Hepatocyte (in vitro differentiated cells): ENCODE measurements at places on chromosomes 13 and 19. TPM values are rescaled to one million over a fixed set of nuclear protein-coding genes. Genes with fewer than 3 reads are reported as not detected.

- H3K4me1 ChIP-seq, result peaks cover 43% of the 10 kb centered on the region
- peak; percentile 78 for DNase-seq
- H3K4me3 ChIP-seq, result no peak overlapping the region
- H3K27ac ChIP-seq, result peak overlapping the region; percentile 86
Observed at GRCh38 chr19:42497492-42498168, 30.7 kb downstream of the CEACAM1 start.

GRCh38 chr13:105474983-105475610 lies 1060.4 kb downstream of the EFNB2 start:
- H3K36me3 ChIP-seq, result no peaks in the 10 kb centered on the region
- no peaks in the 10 kb centered on the region for H3K4me1 ChIP-seq
- no peak overlapping the region for H3K4me3 ChIP-seq
- no peak for DNase-seq
- H3K27me3 ChIP-seq, result no peaks in the 10 kb centered on the region

DNA sequence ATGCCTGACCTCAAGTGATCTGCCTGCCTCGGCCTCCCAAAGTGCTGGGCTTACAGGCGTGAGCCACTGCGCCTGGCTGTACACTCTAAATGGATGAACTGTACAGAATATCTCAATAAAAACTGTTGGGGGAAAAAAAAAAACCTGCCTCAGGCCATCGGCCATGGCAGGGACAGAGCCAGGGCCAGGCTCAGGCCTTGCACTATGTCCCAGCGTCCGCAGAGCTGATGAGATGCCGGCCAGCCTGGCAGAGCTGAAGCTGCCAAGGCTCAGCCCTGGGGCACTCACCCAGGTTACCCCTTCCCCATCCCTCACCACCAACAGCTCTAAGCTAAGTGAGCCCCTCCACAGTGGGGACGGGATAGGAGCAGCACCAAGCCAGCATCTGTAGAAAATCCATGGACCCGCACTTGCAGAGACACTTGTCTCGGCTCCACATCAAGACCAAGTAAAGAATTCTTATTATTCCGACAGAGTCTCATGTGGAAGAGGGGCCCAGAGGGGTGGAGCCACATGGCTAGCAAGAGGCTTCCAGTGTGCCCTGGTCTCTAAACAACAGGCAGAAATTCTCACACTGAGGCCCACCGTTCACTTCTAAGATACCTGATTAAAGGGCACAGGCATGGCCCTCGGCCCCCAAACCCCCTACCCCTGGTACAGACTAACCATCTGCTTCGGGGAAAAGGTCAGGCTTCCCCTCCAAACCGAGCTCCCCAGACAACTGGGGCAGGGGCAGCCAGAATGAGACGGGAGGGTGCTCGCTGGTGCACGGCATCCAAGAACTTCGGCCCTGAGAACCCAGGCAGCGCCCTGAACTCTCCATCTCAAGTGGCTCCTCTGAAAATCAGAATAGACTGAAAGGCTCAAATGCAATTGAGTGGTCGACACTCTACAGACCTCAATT lies 5.8 kb downstream of the PPP6R1 start:
- H3K4me1 ChIP-seq, result peaks cover 19% of the 10 kb centered on the region
- no peak for DNase-seq
- no peaks in the 10 kb centered on the region for H3K27me3 ChIP-seq
- H3K4me3 ChIP-seq, result no peak overlapping the region
- H3K27ac ChIP-seq, result no peak overlapping the region

DNA sequence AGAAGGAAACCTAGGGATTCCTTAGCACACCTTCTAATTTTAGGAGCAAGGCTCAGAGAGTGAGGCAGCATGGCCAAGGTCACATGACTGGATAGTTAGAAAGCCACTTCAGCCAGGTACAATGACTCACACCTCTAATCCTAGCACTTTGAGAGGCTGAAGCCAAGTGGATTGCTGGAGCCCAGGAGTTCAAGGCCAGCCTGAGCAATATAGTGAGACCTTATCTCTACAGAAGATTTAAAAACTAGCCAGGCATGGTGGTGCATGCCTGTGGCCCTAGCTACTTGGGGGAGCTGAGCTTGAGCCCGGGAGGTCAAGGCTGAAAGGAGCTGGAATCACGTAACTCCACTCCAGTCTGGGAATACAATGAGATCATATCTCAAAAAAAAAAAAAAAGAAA lies 69.2 kb downstream of the TEX26 start:
- H3K36me3 ChIP-seq, result no peaks in the 10 kb centered on the region
- no peaks in the 10 kb centered on the region for H3K27me3 ChIP-seq

DNA sequence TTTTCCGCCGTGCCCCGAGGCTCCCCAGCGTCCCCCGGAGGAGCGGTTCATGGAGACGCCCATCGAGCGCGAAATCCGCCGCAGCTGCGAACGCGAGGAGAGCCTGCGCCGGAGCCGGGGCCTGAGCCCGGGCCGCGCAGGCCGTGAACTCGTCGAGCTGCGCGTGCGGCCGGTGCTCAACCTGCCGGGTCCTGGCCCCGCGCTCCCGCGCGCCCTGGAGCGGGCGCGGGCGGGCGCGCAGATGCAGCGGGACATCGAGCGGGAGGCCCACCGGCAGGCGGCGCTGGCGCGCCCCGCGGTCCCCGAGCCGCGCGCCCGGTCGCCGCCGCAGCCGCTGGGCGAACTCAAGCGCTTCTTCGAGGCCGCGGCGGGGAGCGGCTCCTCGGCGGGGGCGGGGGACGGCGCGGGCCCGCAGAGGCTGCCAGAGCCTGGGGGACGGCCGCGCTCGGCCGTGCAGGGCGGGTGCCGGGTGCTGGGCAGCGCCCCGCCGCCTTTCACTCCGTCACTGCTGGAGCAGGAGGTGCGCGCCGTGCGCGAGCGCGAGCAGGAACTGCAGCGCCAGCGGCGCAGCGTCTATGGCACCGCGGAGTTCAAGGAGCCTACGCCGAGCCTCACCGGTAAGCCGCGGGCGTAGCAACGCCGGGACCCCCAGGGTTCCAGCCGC lies 807 bp downstream of the MISP3 start:
- no peaks in the 10 kb centered on the region for H3K36me3 ChIP-seq
- H3K4me3 ChIP-seq, result peak overlapping the region; percentile 96
- H3K4me1 ChIP-seq, result peaks cover 14% of the 10 kb centered on the region
- no peaks in the 10 kb centered on the region for H3K27me3 ChIP-seq
- DNase-seq, result peak; percentile 91

DNA sequence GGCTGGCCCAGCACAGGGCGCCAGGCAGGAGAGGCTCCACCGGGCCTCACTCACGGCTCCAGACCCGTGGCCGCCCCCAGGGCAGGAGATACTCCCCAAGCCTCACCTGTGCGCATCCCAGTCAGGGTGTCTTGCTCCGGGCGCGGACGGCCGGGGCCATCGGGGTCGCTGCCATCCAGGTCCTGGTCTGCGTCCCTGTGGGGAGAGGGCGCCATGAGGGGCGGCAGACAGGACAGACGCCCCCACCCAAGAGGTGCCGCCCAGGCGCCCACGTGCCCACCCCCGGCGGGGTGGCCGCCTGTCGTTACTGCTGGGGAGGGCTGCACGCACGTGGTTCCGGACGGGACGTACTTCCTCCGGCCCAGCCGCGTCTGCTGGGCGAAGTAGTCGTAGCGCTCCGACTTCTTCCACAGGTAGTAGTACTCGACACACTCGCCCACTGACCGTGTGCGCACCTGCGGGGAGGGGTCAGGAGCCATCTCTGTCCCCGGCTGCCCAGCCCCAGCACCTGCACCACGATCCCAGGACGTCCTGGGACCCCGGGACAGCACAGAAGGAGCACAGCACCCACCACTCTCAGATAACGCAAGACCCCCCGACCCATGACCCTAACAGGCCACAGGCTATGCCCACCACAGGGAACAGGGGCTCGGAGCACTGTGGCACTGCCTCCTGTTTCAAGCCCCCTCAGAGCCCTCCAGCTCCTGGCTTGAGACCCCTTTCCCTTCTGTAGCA lies 17.4 kb upstream of the PLPP2 start:
- no peak for DNase-seq
- H3K4me1 ChIP-seq, result no peaks in the 10 kb centered on the region
- no peak overlapping the region for H3K27ac ChIP-seq
- H3K27me3 ChIP-seq, result no peaks in the 10 kb centered on the region
- H3K4me3 ChIP-seq, result no peak overlapping the region

- no peaks in the 10 kb centered on the region for H3K36me3 ChIP-seq
- no peak for DNase-seq
- no peak overlapping the region for H3K27ac ChIP-seq
- H3K4me3 ChIP-seq, result no peak overlapping the region
- no peaks in the 10 kb centered on the region for H3K27me3 ChIP-seq
Observed at GRCh38 chr13:113390874-113391497, 27.1 kb upstream of the GRTP1 start.

DNA sequence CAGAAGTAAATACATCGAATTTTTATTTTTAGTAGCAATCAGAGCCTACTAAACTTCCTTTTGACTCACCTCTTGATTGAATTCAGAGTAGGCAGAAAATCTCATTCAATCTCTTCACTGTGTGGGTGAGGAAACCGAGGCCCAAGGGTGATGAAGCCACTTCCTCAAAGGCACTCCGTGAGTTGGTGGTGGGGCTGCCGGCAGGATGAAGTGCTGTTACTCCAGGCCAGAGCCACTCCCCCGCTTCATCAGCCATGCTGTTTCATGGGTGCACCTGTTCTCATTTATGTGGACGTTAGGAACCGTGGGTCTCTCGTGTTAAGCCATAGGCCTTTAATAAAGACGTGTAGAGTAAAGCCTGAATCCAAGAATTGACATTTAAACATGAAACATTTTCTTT lies 13.2 kb downstream of the ING1 start:
- H3K36me3 ChIP-seq, result no peaks in the 10 kb centered on the region
- no peaks in the 10 kb centered on the region for H3K27me3 ChIP-seq
- no peaks in the 10 kb centered on the region for H3K4me1 ChIP-seq
- no peak overlapping the region for H3K4me3 ChIP-seq
- DNase-seq, result no peak

- no peak overlapping the region for H3K27ac ChIP-seq
- peak overlapping the region; percentile 39 for H3K4me3 ChIP-seq
- H3K27me3 ChIP-seq, result peaks cover 70% of the 10 kb centered on the region
- H3K4me1 ChIP-seq, result no peaks in the 10 kb centered on the region
- H3K36me3 ChIP-seq, result no peaks in the 10 kb centered on the region
- DNase-seq, result peak; percentile 26
Observed at GRCh38 chr19:30374865-30375552, 2.8 kb downstream of the ZNF536 start.

- H3K4me3 ChIP-seq, result no peak overlapping the region
- H3K36me3 ChIP-seq, result no peaks in the 10 kb centered on the region
- H3K27ac ChIP-seq, result no peak overlapping the region
- no peaks in the 10 kb centered on the region for H3K27me3 ChIP-seq
Observed at GRCh38 chr19:7947939-7948338, 4.5 kb upstream of the TIMM44 start.

- no peaks in the 10 kb centered on the region for H3K36me3 ChIP-seq
- H3K4me3 ChIP-seq, result no peak overlapping the region
- H3K27ac ChIP-seq, result peak overlapping the region; percentile 76
- no peaks in the 10 kb centered on the region for H3K27me3 ChIP-seq
- peak; percentile 57 for DNase-seq
- H3K4me1 ChIP-seq, result peaks cover 11% of the 10 kb centered on the region
Observed at GRCh38 chr13:44523146-44524015, 52.7 kb downstream of the TSC22D1 start.

DNA sequence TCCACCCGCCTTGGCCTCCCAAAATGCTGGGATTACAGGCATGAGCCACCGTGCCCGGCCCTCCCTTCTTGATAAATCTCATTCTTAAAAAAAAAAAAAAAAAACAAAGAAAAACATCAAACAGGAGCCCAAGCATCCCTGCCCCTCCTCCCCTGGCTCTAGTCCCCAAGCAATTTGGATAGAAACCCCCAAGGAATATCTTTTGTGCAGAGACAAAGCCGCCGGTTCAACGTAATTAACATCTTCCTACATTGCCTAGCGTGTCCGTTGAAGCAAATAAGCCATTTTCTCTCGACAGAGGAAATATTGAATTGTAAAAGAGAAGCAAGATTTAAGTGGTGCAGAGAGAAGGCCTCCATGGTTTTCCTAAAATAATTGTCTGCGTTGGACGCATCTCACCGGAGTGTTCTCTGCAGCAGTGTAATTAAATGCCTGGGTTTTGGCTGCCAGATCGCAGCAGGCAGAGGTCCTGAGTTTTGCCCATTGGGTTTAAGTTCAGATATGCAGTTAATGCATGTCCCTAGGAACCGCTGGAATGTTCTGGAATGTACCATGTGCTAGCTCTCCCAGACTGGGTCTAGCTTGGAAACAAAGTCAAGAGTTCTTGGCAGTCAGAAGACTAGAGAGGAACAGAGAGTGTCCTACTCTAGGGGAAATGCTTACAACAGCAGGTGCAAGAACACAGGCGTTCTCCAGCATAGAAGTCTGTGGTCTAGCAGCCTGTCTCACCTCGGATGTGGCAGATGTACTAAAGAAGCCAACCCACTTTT lies 30.8 kb downstream of the PIN1 start:
- H3K4me3 ChIP-seq, result no peak overlapping the region
- no peak overlapping the region for H3K27ac ChIP-seq
- no peaks in the 10 kb centered on the region for H3K27me3 ChIP-seq
- H3K36me3 ChIP-seq, result no peaks in the 10 kb centered on the region

- no peaks in the 10 kb centered on the region for H3K4me1 ChIP-seq
- no peak overlapping the region for H3K27ac ChIP-seq
- DNase-seq, result peak; percentile 86
- no peaks in the 10 kb centered on the region for H3K36me3 ChIP-seq
Observed at GRCh38 chr19:17680230-17680722, 7.9 kb downstream of the UNC13A start.

DNA sequence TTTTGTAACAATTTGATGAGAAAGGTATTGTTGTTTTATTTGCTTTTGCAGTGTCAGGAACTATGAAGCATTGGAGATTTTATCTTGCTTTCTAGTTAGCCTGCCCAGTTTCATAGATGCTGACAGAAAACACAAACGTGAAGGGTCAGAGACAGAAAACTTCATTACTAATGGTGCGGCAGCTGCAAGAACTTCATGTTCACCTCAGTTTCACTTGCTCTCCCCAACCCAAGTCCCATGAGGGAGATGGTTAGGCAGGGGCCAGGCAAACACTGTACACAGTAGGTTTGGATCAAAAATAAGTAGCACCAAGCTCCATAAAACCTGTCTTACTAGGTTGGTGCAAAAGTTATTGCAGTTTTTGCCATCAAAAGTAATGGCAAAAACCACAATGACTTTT lies 550.2 kb upstream of the MIR17HG start:
- H3K4me3 ChIP-seq, result no peak overlapping the region
- no peak for DNase-seq
- no peaks in the 10 kb centered on the region for H3K27me3 ChIP-seq
- no peaks in the 10 kb centered on the region for H3K36me3 ChIP-seq

DNA sequence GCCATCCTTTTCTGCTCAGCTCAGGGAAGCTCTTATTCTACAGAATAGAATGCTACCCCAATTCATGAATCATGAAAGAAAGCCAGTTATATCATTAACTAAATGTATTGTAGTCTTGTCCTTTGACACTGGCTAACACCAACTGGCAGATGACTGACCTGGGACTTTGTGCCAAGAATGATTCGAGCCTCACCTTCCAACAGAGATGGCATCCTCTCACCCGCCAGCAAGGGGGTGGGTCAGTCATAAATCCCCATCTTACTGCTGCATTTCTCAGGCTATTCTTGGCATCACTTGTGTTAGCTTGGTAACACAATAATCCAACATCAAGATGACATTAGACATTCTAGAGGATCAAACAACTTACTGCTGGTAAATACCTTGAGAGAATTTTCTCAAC lies 1239.8 kb upstream of the MIR17HG start:
- no peak overlapping the region for H3K4me3 ChIP-seq
- no peaks in the 10 kb centered on the region for H3K4me1 ChIP-seq
- DNase-seq, result no peak
- no peaks in the 10 kb centered on the region for H3K36me3 ChIP-seq
- no peak overlapping the region for H3K27ac ChIP-seq
- no peaks in the 10 kb centered on the region for H3K27me3 ChIP-seq

S1PR2 gene
- 14.9 and 16.1 TPM in 2 replicates for total RNA-seq

SHISA2 gene
- 1.8 and 2.8 TPM in 2 replicates for total RNA-seq

POU2F2 gene
- 0.16 TPM in 1 of 2 replicates, not detected in the other for total RNA-seq

PCDH20 gene
- 10.2 and 11.2 TPM in 2 replicates for total RNA-seq

COX7A1 gene
- total RNA-seq, result not detected in 2 replicates

ZNF761 gene
- total RNA-seq, result 27.7 and 28.1 TPM in 2 replicates
